ENCODE measurements at places on chromosomes 5 and 9.

GRCh38 chr5:54520438-54520846, 2.9 kb downstream of the SNX18 start:
- no peak for DNase-seq

DNA sequence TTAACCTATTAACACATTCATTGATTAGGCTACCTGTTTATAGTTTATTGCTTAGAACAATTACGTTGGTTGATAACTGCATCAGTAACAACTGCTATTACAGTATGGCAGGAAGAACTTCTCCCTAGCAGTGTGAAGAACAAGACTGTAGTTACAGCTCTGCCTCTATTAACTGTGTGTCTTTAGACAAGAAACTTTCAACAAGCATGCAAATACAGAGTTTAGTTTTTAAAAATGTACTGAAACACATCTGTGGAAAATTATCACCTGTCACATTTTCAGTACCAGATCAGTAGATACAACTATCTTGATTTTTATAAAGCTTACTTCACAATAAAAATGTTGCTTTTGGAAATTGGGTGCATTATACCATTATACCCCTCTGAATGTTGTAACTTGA, 22.2 kb downstream of the ELL2 start:
- no peak for DNase-seq

- DNase-seq, result no peak
Measured at GRCh38 chr5:169921384-169921783, 58.9 kb downstream of the INSYN2B start.

DNA sequence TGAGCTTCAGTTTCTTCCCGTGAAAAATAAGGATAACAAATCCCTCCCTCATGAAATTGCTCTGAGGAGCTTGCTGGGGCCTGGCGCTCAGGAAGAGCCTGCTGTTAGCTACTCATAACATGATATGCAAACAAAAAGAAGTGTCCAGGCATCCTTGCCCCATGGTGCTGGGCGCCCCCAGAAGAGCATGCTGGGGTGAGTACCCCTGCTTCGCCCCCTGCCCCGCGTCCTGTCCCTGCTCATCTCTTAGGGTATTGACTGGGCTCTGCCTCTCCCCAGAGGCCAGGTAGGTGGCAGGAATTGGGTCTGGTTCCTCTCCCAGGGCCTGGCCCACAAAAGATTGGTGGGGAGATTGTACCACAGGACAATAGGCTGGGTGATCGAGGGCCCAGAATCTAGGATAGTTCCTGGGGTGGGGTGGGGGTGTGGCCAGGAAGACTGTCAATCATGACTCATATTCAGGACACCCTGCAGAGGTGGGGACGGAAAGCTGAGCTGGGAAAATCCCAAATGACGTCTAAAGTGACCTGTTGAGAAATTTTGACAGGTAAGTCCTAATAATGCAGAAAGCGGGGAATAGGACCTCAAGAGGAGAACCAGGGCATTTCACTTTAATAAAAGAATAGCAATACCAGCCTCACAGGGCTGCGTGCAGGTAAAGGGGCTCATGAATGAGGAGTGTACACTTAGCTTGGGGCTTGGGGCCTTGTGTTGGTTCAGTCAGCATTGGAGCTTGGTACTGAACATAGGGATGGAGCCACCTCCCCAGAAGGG, 8.9 kb downstream of the PITX1 start:
- DNase-seq, result no peak

GRCh38 chr9:14212697-14213420, 101.1 kb downstream of the NFIB start:
- no peak for DNase-seq

- DNase-seq, result no peak
Measured at GRCh38 chr9:133873461-133873891, 118.6 kb downstream of the VAV2 start.

- DNase-seq, result no peak
Measured at GRCh38 chr5:128436749-128437188, 101.3 kb downstream of the FBN2 start.

- no peak for DNase-seq
Measured at GRCh38 chr5:33237471-33237870, 203.3 kb upstream of the TARS1 start.

GRCh38 chr5:152987131-152987530, 503.3 kb upstream of the GRIA1 start:
- DNase-seq, result no peak

- DNase-seq, result no peak
Measured at GRCh38 chr9:129406278-129407225, 214.3 kb downstream of the C9orf50 start.

DNA sequence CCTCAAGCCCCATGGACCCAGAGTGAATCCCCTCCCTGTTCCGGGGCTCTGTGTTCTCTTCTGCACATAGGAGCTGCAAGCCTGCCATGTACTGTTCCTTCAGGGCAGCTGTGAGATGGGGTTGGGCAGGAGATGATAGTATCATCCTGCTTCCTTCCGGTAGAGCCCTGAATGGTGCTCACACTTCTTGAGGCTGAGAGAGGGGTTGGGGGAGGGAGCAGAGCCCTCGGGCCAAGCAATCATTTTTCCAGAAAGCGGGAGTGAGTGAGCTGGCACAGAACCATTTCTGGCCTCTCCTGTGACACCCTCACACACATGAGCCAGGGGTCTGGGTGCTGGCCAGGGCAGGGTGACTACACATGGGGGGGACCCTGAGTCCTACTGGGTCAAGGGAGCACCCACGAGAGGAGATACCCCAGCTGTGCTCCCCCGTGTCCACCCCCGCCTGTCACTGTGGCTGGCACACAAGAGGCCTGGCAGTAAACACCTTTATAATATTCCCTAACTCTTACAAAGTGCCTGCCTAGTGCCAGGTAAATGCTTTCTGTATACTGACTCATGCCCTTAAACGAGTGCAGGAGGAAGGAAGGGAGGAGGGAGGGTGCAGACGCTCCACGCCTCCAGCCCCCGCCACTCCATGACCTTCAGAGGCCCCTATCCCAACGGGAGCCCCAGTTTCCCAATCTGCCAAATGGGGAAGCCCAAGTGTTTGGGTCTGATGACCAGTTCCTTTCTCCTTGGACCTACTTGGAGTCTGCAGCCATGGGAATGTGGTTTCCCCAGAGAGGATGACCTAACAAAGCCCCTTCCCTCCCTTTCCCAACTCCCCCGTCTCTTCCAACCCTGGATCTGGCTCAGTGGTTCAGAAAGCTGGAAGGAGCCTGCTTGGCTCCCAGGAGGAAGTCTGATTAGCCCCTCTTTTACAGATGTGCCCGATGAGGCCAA, 15.5 kb downstream of the AKNA start:
- DNase-seq, result peak; percentile 81

- no peak for DNase-seq
Measured at GRCh38 chr5:106784846-106785245, 885.9 kb downstream of the EFNA5 start.

GRCh38 chr5:1672396-1672795, 127.2 kb downstream of the MRPL36 start:
- no peak for DNase-seq

DNA sequence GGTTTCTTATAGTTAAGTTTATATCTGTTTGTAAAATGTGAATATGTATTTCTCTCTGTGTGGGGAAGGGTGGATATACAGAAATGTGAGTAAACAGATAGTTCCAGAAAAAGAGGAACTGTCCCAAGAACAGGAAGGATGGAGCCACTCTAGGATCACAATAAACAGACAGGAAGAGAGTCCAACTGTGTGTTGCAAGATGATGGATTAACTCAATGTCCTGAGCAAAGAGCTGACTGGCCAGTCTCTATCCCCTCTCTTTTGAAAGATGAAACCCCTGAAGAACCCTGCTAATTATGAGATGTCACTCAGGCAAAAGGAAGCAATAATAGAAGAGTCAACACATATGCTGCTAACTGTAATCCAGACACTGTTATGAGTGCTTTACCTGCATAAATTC, 202.7 kb downstream of the SEMA6A start:
- no peak for DNase-seq

DNA sequence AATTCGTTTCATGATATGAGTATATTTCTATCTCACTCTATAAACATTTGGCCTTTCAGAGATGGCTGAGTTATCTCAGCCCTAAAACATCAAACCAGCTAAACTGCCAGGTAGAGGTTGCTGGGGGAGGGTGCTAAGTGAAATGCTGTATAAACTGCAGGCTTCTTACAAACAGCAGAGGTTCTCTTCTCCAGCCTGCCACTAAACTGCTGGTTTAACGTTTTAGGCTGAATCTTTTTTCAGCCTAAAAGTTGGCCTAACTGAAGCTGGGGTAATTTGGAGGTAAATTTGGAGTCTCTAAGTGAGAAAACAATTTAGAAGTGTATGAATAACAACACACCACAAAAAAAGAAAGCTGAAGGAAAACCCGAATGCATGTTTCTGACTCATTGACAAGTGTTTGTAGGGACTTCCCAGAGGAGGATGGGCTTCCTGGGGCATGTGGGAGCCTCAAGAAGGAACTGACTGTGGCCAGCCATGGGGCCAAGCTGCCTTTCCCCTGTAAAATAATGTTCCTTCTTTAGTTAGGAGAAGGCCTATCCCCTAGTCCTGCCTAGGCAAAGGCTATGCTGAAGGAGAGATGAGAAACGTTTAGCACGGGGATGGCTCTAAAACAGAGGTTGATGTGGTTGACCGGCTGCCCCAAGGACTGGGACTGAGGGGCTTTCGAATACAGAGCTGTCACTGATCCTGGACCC, 44.3 kb downstream of the SLC28A3 start:
- DNase-seq, result no peak

GRCh38 chr9:4137681-4138099, 162.2 kb downstream of the GLIS3 start:
- DNase-seq, result no peak

DNA sequence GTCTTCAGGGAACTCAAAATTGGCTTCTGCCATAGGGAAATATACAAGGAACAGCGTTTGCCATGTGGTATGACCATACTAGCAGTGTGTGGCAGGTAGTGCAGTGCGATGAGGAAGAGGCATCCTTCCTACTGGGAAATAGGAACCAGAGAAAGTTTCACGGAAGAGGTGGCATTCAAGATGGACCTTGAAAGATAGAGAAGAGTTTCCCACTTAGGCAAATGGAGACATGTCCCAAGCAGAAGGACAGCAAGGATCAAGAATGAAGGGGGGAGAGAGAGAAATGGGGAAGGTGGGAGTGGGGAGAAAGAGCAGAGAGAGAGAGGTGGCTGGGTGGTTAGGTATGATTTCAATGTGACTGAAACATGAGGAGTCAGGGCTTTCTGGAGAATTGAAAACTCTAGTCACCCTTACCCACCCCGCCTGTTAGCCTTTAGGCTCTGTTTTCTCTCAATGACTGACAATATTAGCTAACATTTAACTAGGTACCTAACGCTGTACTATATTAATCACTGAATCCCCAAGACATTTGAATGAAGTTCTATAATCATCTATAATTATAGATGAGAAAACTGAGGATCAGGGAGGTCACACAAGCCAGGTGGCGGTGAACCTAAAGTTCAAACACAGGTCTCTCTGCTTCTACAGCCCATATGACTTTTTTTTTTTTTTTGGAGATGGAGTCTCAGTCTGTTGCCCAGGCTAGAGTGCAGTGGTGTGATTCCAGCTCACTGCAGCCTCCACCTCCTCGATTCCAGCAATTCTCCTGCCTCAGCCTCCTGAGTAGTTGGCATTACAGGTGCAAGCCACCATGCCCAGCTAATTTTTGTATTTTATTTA, 171.3 kb downstream of the NR3C1 start:
- DNase-seq, result no peak

DNA sequence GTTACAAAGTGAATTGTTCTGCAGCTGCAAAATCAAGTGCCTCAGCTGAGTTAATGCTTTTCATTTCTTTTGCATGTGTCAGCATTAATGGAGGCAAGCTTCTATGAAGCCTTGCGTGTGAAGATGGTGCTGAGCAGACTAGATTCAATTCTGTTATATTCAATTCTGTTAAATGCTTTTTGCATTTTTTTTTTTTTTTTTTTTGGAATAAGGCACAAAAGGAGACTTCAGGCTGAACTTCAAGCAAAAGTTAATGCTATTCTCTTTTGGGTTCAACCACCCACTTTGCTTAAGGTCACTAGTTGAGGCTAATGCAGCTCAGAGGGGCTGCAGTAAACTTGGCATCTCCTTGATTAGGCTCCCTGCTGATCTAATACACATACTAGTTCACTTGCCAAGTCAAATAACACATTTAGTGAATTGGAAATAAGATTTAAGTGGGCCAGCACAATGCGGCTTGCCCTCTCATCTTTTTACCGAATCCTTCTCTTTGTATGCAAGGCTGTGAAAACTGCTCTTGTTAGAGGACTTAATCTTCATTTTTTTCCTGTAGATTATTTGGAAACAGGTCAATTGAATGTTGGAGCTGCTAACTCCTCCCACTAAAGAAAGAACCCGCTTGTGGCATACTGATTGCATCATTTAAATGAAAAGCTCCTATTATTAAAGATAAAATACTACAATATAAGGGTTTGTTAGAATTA, 1020.2 kb downstream of the NR2F1-AS1 start:
- DNase-seq, result no peak

GRCh38 chr9:38141746-38142591, 72.9 kb upstream of the SHB start:
- DNase-seq, result no peak

- DNase-seq, result no peak
Measured at GRCh38 chr5:79849486-79850315, 141.4 kb downstream of the MTX3 start.

DNA sequence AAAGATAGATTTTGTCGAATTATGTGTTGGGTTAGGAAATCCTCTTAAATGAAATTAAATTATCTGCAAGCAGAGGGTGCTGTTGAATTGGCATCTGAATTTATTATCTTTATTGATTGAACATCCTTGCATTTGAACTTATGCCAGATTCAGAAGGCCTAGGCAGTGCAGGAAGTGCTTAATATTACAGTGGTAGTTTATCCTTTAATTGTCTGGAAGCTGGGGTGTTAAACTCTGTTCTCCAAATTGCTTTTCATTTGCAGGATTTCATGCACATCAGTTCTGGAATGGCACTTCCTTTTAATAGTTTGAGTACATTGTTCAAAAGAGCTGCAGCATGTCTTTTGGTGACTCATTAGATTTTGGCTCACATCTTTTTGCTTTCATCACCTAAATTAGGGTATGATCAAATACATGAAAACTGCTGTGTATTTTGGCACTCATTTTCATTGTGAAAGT, 186.3 kb downstream of the KDM4C start:
- DNase-seq, result no peak

GRCh38 chr5:102306121-102306520, 10.0 kb upstream of the SLCO4C1 start:
- DNase-seq, result no peak

DNA sequence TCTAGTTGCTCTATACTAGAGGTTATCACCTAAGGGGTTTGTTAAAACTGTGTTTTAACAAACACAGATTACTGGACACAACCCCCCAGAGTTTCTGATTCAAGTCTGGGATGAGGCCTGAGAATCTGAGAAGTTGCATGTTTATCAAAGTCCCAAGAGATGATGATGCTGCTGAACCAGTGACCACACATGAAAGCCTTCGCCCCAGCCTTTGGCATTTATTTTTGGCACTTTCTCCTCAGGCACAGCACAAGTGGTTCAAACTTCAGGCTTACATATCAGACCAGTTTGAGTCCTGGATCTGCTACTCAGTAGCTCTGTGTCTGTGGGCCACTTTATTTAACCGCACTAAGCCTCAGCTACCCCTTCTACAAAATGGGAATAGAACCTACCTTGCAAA, 407.2 kb upstream of the PIK3R1 start:
- no peak for DNase-seq

GRCh38 chr5:78519198-78519941, 129.2 kb downstream of the LHFPL2 start:
- no peak for DNase-seq

- DNase-seq, result no peak
Measured at GRCh38 chr5:143682929-143683386, 129.0 kb upstream of the HMHB1 start.
